Left lobe of liver (tissue), 2 donors: ENCODE measurements at places on chromosomes 5 and 9. TPM values are rescaled to one million over a fixed set of nuclear protein-coding genes. Genes with fewer than 3 reads are reported as not detected.

Gene IGFBPL1
- total RNA-seq: not detected

Gene MED27
- total RNA-seq: 4.8 TPM

Gene CACNA1B
- total RNA-seq: not detected

DNA sequence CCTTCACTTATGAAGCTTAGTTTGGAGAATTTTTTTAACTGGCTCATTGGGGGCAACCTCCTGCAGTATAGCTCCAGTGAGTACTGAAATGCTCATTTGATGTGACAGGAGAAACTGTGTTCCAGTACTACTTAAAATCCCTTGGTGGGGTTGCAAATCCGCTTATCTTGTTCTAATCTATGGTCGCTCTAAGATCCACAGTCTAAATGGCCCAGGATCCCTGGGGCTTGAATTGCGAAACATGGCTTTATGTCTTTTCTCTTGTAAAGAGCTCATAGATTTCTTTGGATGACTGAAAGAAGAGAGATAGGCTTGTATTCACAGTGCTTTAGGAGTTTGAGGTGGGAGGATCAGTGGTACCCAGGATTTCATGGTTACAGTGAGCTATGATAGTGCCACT, 52.7 kb downstream of the ADAMTSL1 start:
- DNase-seq: no peak

GRCh38 chr9:91223000-91223399, 138.7 kb downstream of the AUH start:
- DNase-seq: no peak

- DNase-seq: no peak
Measured at GRCh38 chr5:143213851-143214363, 189.6 kb downstream of the NR3C1 start.

DNA sequence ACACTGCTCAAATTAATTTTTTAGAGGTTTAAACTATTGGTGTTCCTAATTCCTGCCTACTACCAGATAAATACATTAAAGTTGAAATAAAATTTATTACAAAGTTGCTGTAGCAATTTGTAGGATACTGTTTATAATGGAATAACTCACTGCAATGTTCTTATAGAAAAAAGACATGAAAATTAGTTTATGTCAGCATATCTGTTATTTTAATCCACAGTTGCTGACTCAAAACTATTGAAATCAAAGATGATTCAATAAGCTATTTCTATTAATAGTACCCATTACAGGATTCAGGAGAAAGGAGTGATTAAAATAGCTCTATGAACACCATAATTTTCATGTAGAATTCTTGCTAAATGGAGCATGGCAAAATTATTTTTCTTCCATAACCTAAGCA, 764.4 kb upstream of the NUDT12 start:
- no peak for DNase-seq

DNA sequence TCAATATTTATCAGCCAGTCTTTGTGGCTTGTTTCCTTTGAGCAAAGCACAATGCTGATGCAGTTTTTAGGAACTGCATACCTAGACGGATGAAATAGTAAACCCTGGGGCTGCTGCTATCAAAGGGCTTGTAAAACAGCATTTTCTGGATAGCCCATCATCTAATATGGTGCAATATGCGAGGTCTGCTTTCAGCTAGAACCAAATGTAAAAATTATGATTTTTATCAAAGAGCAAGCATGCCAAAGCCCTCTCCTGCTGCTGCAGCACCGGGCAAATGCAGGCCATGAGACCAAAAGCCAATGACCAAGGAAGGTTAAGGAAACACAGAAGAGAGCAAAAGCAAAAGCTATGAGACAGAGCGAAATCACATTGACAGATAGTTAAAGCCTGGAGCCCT, 1000.4 kb downstream of the MAT2B start:
- no peak for DNase-seq

DNA sequence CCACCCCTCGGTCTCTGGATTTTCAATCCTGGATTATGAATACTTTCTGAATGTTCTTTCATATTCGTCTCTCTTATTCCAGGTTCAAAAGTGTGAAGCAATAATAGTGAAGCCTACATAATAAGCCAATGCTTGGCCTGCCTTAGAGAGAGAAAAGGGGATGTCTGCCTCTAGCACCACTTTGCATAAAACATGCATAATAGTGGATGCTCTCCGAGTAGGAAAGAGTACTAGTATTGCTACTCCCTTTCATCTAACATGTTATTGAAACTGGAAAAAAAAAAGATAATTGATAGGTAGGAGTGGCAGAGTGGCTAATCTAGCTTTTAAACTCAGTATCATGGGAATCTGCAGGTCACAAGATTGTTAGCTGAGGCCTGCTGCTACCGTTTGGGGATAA, 158.1 kb downstream of the SPATA31D1 start:
- DNase-seq: no peak

DNA sequence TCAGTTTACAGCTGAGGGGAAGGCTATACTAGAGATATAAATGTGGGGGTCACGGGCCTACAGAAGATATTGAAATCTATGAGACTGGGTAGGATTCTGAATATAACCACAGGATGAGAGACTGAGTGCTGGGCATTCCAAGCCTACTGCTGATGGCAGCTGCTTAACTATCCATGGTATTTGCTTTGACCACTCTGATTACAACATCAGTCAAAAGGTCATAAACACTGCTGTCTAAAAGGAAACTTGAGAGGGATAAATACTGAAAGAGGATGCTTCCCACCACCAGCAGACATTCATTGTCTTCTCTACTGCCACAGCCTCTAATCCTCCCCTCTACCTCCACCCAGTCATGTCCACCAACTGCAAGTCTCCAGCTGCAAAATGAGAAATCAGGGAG, 3.8 kb downstream of the ZNF622 start:
- no peak for DNase-seq

DNA sequence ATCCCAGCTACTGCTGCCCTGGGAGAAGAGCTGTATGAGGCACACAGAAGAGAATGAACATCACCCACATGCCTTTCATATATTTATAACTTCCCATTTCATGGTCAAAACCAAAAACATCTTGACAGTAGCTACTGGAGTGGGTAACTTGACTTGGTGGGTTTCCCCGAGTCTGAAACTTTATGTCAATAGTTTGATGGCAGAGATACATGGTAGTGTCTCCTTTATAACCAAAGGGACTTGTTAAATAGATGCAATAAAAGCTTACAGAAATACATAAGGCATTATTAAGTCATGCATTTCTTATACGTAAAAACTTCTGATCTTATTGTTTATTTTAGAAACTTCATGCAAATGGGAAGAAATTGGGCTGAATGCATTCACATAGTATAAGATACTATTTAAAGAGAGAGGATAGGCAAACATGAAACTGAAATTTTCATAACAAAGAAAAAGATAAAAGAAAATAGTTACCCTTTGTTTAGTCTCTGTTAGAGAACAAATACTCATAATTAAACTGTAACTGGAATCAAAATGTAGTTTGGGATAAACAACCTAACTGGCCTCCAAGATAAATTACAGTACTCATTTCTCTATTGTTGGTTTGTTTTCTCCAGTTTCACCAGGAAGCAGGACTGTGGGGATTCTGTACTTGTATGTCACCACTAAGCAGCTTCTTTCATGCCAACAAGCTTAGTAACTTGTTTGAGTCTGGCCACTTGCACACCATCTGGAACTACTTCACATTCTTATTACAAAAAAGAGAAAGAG, 459.3 kb upstream of the MEF2C start:
- no peak for DNase-seq

DNA sequence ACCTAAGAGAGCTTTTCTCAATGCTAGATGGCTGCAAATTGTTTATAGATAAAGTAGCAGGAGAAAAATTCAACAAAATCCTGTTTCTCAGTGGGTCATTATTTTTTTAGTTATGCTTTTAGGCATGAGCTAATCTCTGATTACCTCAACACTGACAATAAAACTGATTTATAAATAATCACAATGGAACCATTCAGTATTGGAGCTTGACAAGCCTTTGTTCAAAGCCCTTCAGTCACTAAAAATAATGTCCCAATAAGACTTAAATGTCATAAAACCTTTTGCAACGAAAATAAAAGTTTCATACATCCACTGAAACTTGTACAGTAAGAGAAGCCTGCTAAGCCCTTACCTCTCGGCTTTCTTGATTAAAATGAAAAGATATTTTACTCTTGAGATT, 27.2 kb downstream of the PTPDC1 start:
- DNase-seq: no peak

- no peak for DNase-seq
Measured at GRCh38 chr9:35776018-35776417, 15.4 kb upstream of the NPR2 start.

DNA sequence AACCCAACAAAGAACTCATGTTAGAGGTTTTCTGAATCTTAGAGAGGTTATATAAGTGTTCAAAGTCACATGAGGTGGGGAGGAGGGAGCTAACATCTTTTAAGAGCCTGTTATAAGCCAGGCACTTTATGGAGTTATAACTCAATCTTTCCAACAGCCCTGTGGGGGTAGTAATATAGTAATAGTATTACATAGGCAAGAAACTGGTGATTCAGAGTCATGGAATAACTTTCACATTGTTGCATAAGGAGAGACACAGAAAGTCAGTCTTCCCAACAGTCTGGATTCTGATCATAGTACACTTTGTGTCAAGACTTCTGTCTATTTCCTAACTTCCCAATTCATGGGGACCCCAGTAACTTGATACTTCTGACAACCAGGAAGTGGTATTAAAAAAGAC, 89.2 kb downstream of the ACER2 start:
- no peak for DNase-seq

Gene P4HA2
- 13.8 TPM for total RNA-seq

DNA sequence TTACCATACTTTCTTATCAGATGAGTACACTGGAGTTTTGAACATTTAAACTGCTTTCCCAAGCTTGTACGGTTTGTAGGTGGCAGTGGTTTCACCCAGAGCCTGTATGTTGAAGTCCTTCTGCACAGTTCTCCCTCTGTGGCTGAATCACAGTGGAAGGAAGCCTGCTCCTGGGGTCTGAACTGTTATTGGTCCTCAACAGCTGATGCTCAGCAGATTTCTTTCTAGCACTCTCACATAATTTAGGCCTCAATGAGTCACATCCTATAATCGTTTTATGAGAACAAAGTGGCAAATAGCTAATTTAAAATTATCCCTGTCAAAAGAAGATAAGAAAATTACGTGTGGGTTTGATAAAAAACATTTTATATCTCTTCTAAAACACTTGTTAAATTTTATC, 229.7 kb downstream of the TLE4 start:
- DNase-seq: no peak

Gene AHRR
- total RNA-seq: 0.81 TPM

Gene FAM169A
- 3.4 TPM for total RNA-seq

GRCh38 chr9:75890472-75891276, at the start of gene PCSK5:
PCSK5 (plus strand) TSS chr9:75890673; CDS start chr9:75891182, 509 bp downstream.
- peak; percentile 87 for DNase-seq

GRCh38 chr5:159915904-159916840, at the start of gene ADRA1B:
ADRA1B (plus strand) TSS chr5:159916482; CDS start chr5:159916906, 424 bp downstream.
- peak; percentile 81 for DNase-seq

DNA sequence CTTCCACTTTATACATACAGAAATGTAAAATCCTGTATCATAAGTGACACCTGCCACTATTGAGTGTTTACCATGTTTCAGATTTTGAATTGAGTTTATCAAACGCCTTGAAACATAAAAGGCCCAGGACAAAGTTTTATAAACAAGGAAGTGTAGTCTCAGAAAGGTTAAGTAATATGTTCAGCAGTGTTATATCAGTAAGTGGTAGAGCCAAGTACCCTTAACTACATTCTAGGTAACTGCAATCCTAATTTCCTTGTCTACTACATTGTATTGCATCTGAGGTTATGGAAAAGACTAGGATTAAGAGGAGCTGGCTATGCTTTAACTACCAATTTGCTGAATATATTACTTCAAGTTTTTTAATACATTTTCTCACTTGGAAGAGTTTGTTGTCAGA, 641.6 kb downstream of the LRRC70 start:
- no peak for DNase-seq

- no peak for DNase-seq
Measured at GRCh38 chr9:110555551-110556331, 23.8 kb downstream of the SVEP1 start.

DNA sequence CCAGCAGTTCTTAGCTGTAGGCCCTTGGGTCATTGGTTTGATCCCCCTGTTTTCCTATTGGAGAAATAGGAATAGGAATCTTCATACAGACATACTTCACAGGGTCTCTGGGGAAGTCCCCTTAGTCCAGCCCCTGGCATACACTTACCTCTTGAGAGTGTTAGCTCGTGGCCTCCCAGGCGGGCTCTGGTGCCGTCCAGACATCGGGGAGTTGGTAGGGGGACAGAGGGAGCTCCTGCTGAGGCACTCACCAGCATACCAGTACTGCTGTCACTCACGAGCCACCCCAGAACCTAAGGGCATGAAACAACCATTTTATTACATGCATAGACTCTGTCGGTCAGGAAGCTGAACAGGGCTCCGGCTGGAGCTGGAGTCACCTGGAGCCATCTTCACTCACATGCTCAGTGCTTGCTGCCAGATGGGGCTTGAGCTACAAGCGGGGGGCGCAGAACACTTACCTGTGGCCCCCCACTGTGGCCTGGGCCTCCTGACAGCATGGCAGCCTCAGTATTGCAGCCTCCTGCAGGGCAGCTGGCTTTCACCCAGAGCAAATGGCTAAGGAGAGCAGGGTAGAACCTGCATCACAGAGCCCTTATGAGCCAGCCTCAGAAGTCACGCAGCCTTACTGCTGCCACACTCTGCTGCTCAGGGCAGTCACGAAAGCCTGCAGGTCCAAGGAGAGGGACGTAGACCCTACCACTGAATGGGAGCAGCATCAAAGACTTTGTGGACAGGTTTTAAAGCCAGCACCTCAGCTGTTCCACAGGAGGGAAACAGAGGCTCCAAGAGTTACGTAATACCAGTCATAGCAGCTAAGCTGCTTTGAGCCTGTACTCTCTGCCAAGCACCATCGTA, 58.3 kb upstream of the ANGPTL2 start:
- peak; percentile 31 for DNase-seq

DNA sequence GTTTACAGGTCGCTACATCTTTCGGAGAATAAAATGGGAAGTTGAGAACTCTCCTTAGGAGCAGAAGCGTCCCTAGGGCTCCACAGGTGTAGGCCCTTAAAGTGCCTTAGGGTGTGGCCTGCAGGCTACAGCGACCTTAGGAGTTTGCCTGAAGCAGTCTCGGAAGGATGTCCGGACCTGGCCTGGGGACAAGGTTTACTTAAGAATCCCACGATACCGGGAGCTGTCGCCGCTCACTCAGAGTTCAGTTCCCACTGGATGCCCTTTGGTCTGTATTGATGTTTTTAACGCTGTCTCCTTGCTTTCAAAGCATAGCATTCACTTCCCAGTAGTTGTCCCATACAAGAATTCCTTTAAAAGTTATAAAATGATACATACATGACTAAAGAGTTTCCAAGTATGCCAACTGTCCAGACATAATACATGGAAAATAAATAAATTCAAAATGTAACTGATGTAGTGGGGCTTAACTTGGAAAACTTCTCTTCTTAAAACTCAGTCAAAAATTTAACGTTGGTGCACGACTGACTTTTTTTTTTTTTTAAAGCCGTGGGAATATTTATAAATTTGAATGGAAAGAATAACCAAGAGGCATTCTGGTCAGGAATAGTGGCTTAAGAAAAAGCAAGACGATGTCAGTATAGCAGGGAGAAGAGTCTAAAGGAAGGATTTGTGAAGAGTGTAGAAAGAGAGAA, 848 bp downstream of the RAD50 start:
- DNase-seq: peak; percentile 65

- no peak for DNase-seq
Measured at GRCh38 chr9:94156348-94157049, 72.2 kb downstream of the PTPDC1 start.

Gene HTR4
- not detected for total RNA-seq

Gene GRXCR2
- total RNA-seq: not detected

GRCh38 chr9:130425741-130426466, 18.9 kb upstream of the ASS1 start:
- DNase-seq: no peak

Gene C5
- total RNA-seq: 386 TPM

GRCh38 chr5:10102706-10103497, 146.8 kb downstream of the ATPSCKMT start:
- DNase-seq: no peak
